NCI-H187 treated with DMSO at 0.1 percent for 48 hours (cell line): ENCODE measurements at places on chromosomes 2 and 18.

GRCh38 chr2:240448387-240449274 is 13.2 kb downstream of the GPC1 start:
- DNase-seq, result no peak

DNA sequence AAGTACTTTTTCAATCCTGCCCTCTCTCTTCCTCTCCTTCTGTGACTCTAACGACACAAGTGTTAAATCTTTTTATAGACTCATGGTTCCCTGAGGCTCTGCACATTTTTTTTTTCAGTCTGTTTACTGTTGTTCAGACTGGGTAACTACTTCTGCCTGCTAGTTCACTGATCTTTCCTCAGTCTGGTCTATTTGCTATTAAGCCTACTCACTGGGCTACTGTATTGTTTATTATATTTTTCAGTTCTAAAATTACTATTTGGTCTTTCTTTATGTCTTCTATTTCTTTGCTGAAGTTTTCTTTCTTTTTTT is 21.3 kb downstream of the PPP3R1 start:
- DNase-seq, result no peak

- DNase-seq, result no peak
These were observed 5.6 kb downstream of the IL18RAP start for GRCh38 chr2:102428573-102428972.

- no peak for DNase-seq
These were observed 14.5 kb upstream of the ZBTB14 start for GRCh38 chr18:5309888-5310470.

DNA sequence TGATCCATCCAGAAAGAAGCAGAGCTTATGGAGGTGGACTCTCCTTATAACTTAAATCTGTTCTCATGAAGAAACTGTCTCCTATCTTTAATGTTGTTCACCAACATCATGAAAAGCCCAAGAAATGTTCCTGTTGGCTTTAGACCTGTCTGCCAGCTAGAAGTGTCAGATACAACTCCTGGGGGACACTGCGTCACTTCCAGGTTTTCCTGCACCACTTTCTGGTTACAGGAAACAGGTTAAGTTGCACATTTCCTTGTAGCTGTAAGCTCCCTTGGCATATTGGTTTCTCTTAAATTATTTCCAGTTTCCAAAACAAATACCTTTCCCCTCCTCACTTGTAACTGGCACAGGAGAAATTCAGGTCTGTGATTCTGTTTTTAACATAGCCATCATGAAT is 2.9 kb downstream of the CEP68 start:
- no peak for DNase-seq

GRCh38 chr2:43708891-43709290 is 32.7 kb upstream of the C1GALT1C1L start:
- no peak for DNase-seq

DNA sequence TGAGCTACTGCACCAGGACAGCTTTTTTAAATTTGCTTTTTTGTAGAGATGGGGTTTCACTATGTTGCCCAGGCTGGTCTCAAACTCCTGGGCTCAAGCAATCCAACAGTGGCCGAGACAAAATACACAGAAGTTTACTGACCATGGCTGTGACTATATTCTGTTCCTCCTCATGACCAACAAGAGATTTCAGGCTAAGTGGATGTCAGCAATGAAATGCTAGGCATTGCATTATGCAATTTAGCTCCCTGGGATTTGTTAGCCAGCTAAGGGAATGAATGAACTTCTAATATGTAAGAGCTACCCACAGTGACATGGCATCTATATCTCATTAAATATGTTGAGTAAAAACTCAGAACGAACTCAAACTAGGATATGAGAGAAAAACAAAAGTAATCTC is 81.9 kb upstream of the MBOAT2 start:
- DNase-seq, result no peak

- DNase-seq, result no peak
These were observed 64.5 kb downstream of the ASAP2 start for GRCh38 chr2:9271091-9271490.

GRCh38 chr2:72183016-72183415 is 35.4 kb upstream of the CYP26B1 start:
- DNase-seq, result no peak

DNA sequence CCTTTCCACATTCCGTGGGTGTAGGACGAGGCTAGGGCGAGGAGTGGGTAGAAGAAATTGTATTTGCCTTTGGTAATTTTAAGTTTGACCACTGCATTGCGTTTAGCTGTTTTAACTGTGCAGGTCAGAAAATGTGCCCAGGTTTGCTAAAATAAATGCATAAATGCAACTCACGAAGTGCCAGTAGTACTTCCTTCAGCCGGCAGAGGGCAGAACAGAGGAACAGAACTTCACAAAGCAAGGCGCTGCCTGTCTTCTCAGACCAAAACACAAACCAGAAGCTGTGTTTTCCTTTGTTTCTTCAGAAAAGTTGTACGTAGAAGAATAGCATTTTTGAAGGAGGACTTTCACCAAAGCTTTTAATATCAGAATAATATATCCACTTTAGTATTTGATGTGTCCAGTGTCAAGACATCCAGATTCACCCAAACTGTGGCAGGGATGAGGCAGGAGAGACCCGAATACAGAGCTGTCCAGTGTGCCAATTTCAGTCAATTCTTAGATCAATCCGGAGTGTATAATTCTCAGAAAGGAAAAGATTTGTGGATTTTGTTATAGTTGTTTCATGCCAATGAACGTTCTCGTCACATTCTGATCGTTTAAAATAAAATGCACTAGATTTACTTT is 348.6 kb downstream of the DLGAP1 start:
- no peak for DNase-seq

- DNase-seq, result no peak
These were observed 43.6 kb upstream of the ANKRD44 start for GRCh38 chr2:197354169-197354558.
